ENCODE measurements at places on chromosomes 7 and 10. TPM values are rescaled to one million over a fixed set of nuclear protein-coding genes. Genes with fewer than 3 reads are reported as not detected.

The MYL7 gene
- not detected for total RNA-seq

The LIPM gene
- not detected for total RNA-seq

The KIAA1549 gene
- total RNA-seq = 4.2 TPM

The ANKRD1 gene
- not detected for total RNA-seq

DNA sequence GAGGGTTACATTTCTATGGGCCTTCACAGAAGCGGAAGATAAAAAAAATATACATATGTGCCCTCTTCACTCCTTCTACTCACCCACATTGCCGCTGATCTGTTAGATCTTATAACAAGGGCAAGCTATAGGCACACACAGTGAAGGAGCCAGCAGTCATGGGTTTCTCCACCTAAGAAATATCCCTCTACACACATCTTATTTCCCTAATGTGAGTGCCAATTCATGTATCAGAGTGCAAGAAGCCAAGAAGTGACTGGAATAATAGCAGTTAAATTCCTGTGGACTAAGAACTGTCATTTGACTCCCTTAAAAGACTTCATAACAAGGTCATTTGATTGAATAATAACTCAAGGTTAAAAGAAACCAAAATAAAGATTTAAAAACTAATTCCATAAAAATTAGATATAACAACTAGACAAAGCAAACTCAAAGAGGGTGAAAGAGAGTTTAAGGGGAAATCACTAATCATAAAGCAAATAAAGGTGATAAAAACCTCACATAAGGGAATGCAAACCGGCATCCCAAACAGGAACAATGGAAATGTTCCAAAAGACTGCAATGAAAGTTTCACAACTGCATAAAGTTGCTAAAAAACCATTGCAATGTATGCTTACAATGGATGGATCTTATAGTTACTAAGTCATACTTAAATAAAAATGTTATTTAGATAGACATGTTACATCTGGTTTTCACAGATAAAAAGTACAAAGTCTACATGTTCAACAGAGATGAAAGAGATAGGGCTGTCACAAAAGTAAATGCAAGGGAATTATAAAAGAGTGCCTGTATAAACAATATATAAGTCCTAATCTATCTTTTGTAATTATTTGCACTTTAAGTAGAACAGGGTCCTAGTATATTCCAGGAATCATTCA lies 42.8 kb downstream of the ARHGAP21 start:
- H3K27ac ChIP-seq = peak overlapping the region; percentile 17
- no peak for DNase-seq
- H3K4me1 ChIP-seq = peaks cover 20% of the 10 kb centered on the region
- no peak overlapping the region for H3K4me3 ChIP-seq

DNA sequence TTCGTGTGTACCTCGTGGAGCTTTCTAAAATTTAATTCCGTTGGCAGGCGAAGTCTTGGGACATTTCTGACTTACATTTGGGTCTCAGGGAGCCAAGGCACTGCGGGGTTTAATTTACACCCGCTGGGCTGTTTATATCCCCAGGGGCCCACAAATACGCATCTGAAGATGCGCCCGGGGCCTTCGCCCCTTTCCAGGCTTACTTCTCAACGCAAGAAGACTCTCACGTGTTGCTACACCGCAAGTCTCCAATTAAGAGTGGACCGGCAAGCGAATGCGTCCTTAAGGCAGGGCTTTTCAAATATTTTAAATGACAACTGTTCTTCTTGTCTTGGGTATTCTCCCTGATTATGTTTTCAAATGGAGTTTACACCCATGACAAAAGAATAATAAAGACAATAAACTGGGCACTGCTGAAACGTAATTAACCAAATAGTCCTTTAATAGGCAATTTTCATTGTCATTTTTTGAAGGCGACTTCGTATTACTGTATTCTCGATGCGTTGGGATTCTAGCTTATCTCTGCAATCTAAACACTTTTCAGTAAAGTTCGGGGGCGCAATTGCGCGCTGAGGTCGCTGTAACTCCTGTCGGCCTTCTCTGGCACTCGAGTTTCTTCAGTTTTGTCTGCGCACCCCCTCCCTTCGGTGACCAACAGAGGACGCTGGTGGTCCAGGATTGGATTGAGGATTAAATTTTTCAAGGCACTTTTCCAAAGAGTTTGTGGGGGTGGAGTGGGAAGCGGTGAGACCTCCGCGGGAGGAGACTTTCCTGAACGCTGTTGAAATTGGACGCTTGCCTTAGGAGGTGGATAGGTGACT lies 837 bp upstream of the IGFBP3 start:
- DNase-seq = peak; percentile 65
- peaks cover 78% of the 10 kb centered on the region for H3K27me3 ChIP-seq
- H3K4me3 ChIP-seq = no peak overlapping the region
- peaks cover 5% of the 10 kb centered on the region for H3K4me1 ChIP-seq
- H3K36me3 ChIP-seq = no peaks in the 10 kb centered on the region

DNA sequence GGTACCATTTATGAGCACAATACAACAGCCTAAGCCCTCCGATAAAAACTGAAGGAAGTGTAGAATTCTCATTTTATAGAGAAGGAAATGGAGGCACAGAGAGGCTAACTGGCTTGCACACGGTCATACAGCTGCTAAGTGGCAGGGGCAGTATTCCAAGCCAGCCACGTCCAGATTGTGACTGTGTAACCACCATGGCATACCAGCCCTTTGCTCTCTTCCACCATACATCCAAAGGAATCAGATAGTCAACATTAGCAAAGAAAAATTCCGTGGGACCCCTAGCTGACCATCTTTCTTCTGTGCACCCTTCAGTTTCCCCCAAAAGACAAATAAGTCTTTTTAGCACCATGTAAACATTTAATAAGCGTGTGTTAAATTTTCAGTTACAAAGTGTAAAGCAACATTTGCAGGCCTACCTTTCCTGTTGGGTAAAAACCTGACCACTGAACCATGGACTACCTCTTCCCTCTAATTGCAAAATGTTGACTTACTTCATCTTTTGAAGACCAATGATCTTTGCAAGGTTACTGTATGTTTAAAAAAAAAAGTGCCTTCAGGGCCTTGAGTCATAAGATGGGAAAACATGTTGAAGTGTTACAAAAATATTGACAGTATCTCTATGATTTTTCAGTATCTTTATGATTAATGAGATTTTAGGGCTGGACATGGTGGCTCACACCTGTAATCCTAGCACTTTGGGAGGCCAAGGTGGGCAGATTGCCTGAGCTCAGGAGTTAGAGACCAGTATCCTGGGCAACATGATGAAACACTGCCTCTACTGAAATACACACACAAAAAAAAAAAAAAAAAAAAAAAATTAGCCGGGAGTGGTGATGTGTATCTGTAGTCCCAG lies 24.3 kb upstream of the PDZD8 start:
- no peak overlapping the region for H3K4me3 ChIP-seq
- DNase-seq = no peak
- H3K27me3 ChIP-seq = peaks cover 10% of the 10 kb centered on the region
- no peak overlapping the region for H3K27ac ChIP-seq
- no peaks in the 10 kb centered on the region for H3K4me1 ChIP-seq

- H3K36me3 ChIP-seq = peaks cover 5% of the 10 kb centered on the region
- no peak overlapping the region for H3K4me3 ChIP-seq
- peaks cover 19% of the 10 kb centered on the region for H3K4me1 ChIP-seq
- H3K27me3 ChIP-seq = no peaks in the 10 kb centered on the region
- DNase-seq = peak; percentile 88
Measured at GRCh38 chr7:35003679-35004303, 33.5 kb downstream of the DPY19L1 start.

DNA sequence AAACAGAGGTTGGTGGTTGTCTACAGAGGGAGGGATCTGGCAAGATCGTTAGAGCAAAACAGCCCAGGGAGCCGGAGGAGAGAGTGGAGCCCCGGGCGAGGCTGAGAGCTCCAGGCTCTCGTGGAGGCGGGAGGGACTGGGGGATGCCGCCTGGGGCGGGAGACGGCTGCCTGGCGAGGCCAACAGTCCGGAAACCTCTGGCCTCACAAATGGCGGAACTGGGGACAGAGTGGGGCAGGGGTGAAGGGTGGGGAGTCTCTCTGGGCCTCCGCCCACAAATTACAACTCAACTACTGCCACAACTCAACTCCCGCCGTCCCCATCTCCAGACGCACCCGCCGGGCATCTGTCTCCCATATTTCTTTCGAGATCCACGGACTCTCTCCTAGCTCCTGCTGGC lies 47.7 kb downstream of the CLEC2L start:
- H3K27ac ChIP-seq = no peak overlapping the region
- DNase-seq = no peak
- H3K27me3 ChIP-seq = no peaks in the 10 kb centered on the region
- no peaks in the 10 kb centered on the region for H3K36me3 ChIP-seq

GRCh38 chr10:31771331-31771831 lies 157.2 kb downstream of the ARHGAP12 start:
- DNase-seq = no peak
- H3K4me3 ChIP-seq = no peak overlapping the region
- H3K36me3 ChIP-seq = no peaks in the 10 kb centered on the region
- H3K27me3 ChIP-seq = no peaks in the 10 kb centered on the region
- no peak overlapping the region for H3K27ac ChIP-seq

GRCh38 chr7:1227071-1227804 lies 5.4 kb upstream of the UNCX start:
- peak overlapping the region; percentile 97 for H3K27ac ChIP-seq
- no peak for DNase-seq
- H3K4me1 ChIP-seq = peaks cover 62% of the 10 kb centered on the region
- no peaks in the 10 kb centered on the region for H3K36me3 ChIP-seq
- H3K27me3 ChIP-seq = peaks cover 4% of the 10 kb centered on the region
- no peak overlapping the region for H3K4me3 ChIP-seq

DNA sequence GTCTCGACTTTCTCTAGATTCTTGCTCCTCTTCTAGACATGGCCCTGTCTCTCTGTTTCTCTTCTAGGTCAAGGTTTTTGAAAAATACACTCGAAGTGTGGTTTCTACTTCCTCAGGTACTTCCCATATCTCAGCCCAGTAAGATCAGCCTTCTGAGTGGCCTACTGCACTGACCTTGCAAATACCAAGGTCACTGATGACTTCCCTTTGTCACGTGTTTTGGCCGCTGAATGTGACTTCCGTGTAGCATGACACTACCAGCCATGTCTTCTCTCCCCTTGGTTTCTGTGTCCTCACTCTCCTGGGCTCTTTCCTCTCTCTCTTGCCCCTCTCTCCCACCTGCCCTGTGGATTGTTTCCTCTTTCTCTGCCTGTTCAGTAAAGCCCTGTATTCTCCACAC lies 7.9 kb upstream of the WIPF3 start:
- H3K4me1 ChIP-seq = peaks cover 5% of the 10 kb centered on the region
- H3K27ac ChIP-seq = no peak overlapping the region
- no peak for DNase-seq
- no peaks in the 10 kb centered on the region for H3K36me3 ChIP-seq
- peaks cover 9% of the 10 kb centered on the region for H3K27me3 ChIP-seq

DNA sequence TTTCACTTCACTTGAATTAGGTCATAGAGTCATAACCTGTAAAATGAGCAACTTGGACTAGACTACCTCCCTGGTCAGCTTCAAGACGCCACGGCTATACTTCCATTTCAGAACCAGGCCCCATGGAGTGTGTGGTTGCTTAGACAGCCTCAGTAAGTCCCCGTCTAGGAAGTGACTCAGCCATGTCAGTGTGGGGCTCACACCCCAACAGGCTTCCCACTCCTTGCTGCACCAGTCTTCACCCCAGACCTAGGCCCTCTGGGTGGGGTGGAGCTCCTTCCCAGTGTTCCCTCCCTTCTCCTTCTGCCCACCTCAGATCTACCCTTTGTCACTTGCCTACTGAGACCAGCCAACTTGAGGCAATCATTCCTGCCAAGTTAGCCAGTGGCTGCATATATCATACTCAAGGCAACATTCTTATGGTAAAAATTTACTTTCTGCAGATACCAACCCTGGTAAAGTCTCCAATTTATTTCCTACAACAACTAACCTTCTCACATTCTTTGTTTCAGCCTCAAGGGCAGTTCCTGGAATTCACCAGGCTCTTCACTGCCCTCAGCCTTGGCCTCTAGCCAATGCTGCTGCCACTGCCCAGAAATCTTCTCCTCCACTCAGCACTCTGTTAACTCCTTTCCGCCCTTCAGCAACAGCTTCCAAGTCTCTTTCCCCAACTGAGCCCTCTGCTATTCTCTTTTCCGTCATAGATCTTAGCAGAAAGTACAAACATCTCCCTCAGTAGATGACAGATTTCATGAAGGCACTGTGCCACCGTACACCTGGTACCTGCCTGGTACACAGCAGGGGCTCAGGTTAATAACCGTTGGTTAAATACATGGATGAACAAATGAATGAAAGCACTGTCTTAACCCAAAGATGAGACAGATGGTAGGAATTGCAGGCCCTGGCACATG lies 31.3 kb upstream of the ZNRF2 start:
- H3K27ac ChIP-seq = no peak overlapping the region
- H3K4me3 ChIP-seq = no peak overlapping the region
- H3K4me1 ChIP-seq = no peaks in the 10 kb centered on the region
- DNase-seq = no peak
- H3K36me3 ChIP-seq = no peaks in the 10 kb centered on the region

DNA sequence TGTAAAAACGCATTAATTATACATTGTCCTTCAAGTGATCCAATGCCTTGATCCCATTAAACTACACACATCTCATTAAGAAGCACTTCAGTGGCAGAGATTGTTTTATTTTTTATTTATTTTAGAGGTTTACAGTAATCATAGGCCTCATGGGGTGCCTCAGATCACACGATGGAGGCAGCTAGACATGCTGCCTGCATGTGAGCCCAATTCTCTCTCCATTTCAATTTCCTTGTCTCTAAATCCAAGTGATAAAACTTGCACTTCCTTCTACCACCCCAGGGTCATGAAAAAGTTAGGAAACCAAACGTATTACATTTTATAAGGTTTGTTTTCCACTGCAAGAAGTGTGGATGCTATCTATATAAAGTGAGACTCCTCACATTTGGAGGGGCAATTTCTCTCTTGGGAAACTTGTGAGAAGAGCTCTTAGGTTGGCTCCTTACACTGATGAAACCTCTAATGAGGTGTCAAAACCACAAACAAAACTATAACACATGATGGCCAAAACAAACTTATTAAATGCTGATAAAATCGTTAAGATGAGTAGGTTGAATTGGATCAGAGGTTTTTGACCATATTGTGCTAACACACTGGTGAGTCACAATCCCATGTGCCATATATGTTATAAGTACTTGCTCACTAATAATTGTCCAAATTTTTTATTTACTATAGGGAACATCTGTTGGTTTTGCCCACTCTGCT lies 22.3 kb upstream of the XPNPEP1 start:
- no peak overlapping the region for H3K4me3 ChIP-seq
- no peak overlapping the region for H3K27ac ChIP-seq
- no peaks in the 10 kb centered on the region for H3K4me1 ChIP-seq
- no peaks in the 10 kb centered on the region for H3K36me3 ChIP-seq
- DNase-seq = no peak
- H3K27me3 ChIP-seq = no peaks in the 10 kb centered on the region

- H3K36me3 ChIP-seq = no peaks in the 10 kb centered on the region
- H3K4me1 ChIP-seq = peaks cover 3% of the 10 kb centered on the region
- no peak overlapping the region for H3K27ac ChIP-seq
Measured at GRCh38 chr7:3461923-3462322, 160.9 kb downstream of the SDK1 start.

- DNase-seq = no peak
- H3K36me3 ChIP-seq = no peaks in the 10 kb centered on the region
- no peak overlapping the region for H3K27ac ChIP-seq
Measured at GRCh38 chr10:22110761-22111160, 107.1 kb downstream of the EBLN1 start.

GRCh38 chr10:110214371-110214826 lies 7.0 kb downstream of the MXI1 start:
- H3K4me3 ChIP-seq = no peak overlapping the region
- no peak for DNase-seq
- no peaks in the 10 kb centered on the region for H3K27me3 ChIP-seq
- H3K4me1 ChIP-seq = peaks cover 11% of the 10 kb centered on the region
- no peaks in the 10 kb centered on the region for H3K36me3 ChIP-seq
